ENCODE measurements at places on chromosomes 1 and 21. TPM values are rescaled to one million over a fixed set of nuclear protein-coding genes. Genes with fewer than 3 reads are reported as not detected.

The DAB1 gene
- 0.39 TPM for polyA plus RNA-seq

The PTPN14 gene
- polyA plus RNA-seq: 0.06 TPM

The MOB3C gene
- 21.7 TPM for polyA plus RNA-seq

The GBP6 gene
- polyA plus RNA-seq: not detected

The ADORA3 gene
- not detected for polyA plus RNA-seq

The SMCP gene
- not detected for polyA plus RNA-seq

The SLC30A1 gene
- 1.1 TPM for polyA plus RNA-seq

The HLX gene
- polyA plus RNA-seq: not detected

The BLACAT1 gene
- not detected for polyA plus RNA-seq

The DESI2 gene
- polyA plus RNA-seq: 10.0 TPM

The PBXIP1 gene
- polyA plus RNA-seq: 234 TPM

The TNFSF4 gene
- 0.58 TPM for polyA plus RNA-seq

The CFAP126 gene
- not detected for polyA plus RNA-seq

The EXO1 gene
- polyA plus RNA-seq: not detected

The SLC45A3 gene
- not detected for polyA plus RNA-seq

The GBP3 gene
- 11.1 TPM for polyA plus RNA-seq

The TTLL10 gene
- polyA plus RNA-seq: not detected

The TRIM33 gene
- 45.4 TPM for polyA plus RNA-seq

The PRAMEF17 gene
- not detected for polyA plus RNA-seq

The PCSK9 gene
- polyA plus RNA-seq: not detected

The SNRNP40 gene
- polyA plus RNA-seq: 104 TPM

The FALEC gene
- 0.76 TPM for polyA plus RNA-seq

The RNU1-1 gene
- polyA plus RNA-seq: not detected
